ENCODE measurements at places on chromosomes 6 and 20.
A peak's percentile ranks its signal among the peaks of the same experiment; 100 is the strongest.

GRCh38 chr20:1674361-1674760, 16.8 kb upstream of the SIRPG start:
- DNase-seq = no peak

DNA sequence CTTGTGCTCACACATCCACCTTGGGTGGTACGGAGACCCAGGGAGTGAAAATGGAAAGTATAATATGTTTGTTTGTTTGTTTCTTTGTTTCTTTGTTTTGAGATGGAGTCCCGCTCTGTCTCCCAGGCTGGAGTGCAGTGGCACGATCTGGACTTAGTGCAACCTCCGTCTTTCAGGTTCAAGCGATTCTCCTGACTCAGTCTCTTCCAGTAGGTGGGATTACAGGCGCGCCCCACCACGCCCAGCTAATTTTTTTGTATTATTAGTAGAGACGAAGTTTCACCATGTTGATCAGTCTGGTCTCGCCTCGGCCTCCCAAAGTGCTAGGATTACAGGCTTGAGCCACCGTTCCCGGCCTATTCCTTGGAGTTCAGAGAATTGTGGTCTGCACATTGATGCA, 115.4 kb downstream of the TRIM27 start:
- DNase-seq = no peak

GRCh38 chr20:47862574-47863240, 77.4 kb upstream of the SULF2 start:
- DNase-seq = peak; percentile 21

- DNase-seq = no peak
Observed at GRCh38 chr6:6330407-6330806, 9.9 kb upstream of the F13A1 start.

DNA sequence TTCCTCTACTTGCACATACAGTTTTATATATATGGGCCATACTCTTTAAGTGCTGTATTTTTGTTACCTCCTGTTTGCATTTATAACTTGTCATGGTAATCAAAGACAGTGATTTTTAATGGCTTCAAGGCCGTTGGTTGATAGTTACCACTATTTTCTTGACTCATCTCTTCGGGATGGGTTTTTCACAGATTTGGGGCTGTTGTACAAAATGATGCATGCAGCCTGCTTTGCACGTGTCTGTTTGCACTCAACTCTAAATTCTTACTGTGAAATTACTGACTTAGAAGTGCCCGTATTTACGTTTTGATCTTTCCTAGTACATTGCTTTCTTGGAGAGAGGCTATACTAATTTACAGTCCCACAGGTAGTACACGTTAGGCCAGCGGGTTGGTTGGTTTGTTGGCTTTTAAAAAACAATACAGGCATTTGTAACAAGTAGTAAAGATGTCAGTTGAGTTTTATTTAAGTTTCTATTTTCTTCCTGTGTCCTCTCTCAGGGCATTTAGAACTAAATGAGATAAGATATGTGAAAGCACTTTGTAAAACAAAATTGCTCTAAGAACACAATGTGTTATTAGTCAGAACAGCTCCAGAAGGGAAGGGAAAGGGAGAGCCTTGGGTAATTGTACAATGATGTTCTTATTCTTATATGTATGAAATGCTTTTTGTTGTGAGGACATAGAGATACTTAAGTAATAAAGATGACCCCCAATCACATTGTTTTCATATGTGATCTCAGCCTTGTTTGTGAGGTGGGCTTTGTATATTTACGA, 11.7 kb downstream of the JARID2 start:
- DNase-seq = peak; percentile 44

GRCh38 chr20:41048461-41049301, 20.1 kb downstream of the TOP1 start:
- DNase-seq = no peak

- DNase-seq = no peak
Observed at GRCh38 chr20:36878941-36879340, 3.0 kb downstream of the TLDC2 start.

GRCh38 chr6:167153521-167153959, 4.2 kb downstream of the GPR31 start:
- peak; percentile 37 for DNase-seq

GRCh38 chr6:8642854-8643253, 207.5 kb upstream of the SLC35B3 start:
- no peak for DNase-seq
